ENCODE measurements at places on chromosomes 3 and 15.

DNA sequence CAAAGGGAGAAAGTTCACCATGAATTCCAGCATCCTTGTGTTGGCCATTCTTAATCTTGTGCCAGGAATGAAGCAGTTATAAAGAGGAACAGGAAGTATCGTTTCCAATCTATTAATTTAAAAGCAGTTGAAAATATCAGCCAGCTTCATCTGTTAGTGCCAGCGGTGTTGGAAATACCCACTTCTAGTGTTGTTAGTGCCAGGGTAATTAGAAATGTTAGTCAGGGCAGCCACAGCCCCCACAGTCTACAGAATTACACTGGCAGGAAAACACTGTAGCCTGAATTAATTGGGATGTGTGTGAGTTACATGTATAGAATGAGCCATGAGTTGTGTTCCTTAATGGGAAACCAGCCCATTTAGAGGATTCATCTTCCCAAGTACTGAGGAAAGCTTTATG is 127.8 kb downstream of the GHSR start:
- no peak for DNase-seq

DNA sequence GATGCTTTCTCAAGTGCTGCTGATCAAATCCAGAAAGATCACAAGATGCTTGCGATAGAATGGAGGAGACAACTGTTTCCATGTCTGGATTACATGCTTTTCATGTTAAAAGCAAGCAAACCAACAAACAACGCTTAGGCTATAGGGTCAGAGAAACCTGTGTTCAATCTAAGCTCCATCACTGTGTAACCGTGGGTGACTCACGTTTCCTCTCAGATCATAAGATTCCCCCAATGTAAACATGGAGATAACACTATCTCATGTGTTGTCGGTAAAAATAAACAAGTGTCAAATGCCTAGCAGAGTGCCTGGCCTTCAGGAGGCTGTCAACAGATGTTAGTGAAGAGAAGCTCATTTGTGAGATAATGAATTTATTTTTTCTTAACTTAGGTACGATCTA is 907.8 kb downstream of the NTRK3 start:
- peak; percentile 11 for DNase-seq

- no peak for DNase-seq
These were observed 78.6 kb downstream of the CTNNB1 start for GRCh38 chr3:41277790-41278465.

DNA sequence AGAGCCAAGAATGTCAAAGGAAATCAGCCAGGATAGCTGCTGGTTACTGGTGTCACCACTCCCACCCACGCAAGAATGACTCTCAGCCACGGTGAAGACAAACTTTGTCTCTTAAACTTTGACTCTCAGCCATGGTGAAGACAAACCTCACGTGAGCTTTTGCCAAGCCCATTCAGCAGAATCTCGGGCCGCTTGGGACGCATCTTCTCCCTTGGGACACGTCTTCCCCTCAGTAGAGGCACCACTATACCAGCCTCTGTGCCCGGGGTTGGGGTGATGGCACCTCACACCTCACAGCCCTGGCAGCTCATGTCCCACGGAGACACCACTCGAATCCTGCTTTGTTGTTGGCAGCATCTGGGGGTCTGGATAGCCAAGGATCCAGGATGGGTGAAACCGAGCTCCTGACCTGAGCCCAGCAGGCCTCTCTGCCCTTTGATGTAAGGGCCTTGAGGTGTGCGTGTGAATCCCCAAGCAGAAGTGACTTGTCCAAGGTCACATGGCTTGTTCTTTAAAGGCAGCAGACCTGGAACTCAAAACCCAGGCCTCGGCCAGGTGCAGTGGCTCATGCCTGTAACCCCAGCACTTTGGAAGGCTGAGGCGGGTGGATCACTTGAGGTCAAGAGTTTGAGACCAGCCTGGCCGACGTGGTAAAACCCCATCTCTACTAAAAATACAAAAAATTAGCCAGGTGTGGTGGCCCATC is 21.8 kb downstream of the RBPMS2 start:
- no peak for DNase-seq

DNA sequence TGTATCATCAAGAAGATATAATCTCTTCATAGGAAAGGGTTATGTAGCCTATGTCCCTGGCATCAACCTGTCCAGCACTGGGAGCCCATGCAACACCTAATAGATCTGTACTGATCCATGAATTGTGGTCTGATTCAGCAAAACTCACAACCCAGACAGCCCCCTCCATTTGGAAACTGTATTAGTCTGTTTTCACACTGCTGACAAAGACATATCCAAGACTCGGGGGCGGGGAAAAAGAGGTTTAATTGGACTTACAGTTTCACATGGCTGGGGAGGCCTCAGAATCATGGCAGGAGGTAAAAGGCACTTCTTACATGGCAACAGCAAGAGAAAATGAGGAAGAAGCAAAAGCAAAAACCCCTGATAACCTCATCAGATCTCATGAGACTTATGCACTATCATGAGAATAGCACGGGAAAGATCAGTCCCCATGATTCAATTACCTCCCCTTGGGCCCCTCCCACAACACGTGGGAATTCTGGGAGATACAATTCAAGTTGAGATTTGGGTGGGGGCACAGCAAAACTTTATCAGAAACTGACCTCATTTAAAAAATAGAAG is 83.3 kb downstream of the TRIM42 start:
- no peak for DNase-seq

Data from cardiac muscle cell (in vitro differentiated cells and primary cell).